ENCODE measurements at places on chromosomes 11 and 22.
A peak's percentile ranks its signal among the peaks of the same experiment; 100 is the strongest.

DNA sequence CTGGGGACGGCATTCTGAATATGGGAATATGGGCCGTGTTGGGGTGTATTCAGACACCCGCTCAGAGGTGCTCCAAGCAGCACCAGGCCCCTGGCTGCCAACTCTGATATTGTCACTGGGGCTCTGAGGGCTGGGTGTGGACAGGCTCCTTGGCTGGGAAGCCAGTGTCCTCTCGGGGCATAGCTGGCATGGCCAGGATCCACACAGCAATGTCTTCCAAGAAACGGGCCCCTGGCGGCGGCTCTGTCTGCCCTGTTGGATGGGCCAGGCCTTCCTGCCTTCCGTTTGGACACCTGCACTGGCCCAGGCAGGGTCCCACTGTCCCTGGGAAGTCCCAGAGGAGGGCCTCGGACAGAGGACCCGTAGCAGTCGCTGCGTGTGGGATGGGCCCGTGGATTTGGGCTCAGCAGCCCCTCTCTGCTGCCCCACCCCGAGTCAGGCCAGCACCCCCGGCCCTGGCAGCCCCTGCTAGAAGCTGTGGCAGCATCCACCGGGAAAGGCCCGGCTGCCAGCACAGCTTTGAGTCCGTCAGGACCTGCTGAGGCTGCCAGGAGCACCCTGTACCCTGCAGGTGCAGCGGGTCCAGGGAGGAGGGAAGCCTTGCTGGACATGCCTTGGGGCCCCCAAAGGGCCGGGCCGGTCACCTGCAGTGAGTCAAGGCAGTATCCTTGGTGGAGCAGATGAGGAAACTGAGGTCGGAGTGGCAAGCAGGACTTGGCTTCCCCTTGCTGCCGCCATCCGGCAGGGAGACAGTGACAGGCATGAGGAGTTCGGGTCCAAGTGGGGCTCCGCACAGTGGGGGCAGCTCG, 4.1 kb downstream of the PANX2 start:
- DNase-seq = no peak

DNA sequence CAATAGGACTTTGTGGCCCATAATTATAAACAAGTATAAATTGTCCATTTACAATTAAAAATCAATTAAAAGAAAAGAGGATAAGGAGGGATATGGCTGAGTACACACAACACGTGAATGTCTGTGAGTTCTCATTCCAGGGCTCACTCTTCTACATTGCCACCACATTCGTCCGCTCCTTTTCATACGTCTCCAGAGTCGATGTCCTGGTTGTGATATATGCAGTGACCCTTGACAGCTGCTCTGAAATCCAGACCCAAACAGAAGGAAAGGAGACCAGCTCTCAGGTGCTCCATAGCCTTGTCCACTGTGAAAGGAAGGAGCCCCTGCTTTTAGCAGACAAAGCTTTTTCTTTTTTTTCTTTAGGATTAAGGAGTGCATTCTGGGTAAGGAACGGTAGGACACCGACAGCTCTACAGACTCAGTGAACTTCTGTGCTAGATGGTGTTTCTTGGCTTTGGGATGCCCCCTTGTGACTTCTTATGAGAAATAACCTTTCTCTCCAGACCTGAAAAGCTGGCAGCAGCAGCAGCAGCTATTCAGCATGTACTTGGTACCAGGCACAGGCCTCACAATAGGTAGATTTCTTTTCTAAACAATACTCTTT, 19.7 kb upstream of the DNAJB13 start:
- peak; percentile 21 for DNase-seq

DNA sequence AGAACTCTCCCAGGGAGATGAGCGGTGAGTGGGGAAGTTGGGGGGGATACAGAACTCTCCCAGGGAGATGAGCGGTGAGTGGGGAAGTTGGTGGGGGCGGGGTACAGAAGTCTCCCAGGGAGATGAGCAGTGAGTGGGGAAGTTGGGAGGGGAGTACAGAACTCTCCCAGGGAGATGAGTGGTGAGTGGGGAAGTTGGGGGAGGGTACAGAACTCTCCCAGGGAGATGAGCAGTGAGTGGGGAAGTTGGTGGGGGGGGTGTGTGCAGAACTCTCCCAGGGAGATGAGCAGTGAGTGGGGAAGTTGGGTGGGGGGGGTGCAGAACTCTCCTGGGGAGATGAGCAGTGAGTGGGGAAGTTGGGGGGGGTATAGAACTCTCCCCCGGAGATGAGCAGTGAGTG, 186.5 kb downstream of the SHANK2 start:
- no peak for DNase-seq

- DNase-seq = no peak
Observed at GRCh38 chr22:36587289-36588154, 58.6 kb upstream of the EIF3D start.

DNA sequence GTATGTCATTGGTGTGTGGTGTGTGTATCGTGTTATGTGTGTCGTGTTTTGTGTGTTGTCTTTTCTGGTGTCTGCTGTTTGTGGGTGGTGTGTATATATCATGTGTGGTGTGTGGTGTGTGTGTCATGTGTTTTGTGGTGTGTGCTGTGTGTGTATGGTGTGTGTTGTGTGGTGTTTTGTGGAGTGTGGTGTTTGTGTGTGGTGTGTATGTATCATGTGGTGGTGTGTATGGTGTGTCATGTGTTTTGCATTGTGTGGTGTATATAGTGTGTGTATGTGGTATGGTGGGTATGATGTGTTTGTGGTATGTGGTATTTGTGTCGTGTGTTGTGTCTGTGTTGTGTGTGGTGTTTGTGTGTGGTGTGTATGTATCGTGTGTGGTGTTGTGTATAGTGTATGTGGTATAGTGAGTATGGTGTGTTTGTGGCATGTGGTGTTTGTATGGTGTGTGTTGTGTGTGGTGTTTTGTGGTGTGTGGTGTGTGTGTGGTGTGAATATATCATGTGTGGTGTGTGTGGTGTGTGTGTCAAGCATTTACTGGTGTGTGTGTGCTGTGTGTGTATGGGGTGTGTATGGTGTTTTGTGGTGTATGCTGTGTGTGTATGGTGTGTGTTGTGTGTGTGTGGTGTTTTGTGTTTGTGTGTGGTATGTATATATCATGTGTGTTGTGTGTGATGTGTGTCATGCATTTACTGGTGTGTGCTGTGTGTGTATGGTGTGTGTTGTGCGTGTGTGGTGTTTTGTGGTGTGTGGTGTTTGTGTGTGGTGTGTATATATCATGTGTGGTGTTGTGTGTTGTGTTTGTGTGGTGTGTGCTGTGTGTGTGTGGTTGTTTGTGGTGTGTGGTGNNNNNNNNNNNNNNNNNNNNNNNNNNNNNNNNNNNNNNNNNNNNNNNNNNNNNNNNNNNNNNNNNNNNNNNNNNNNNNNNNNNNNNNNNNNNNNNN, 12.7 kb downstream of the PIM3 start:
- peak; percentile 17 for DNase-seq

GRCh38 chr22:42060489-42060888, 10.1 kb downstream of the NAGA start:
- no peak for DNase-seq

DNA sequence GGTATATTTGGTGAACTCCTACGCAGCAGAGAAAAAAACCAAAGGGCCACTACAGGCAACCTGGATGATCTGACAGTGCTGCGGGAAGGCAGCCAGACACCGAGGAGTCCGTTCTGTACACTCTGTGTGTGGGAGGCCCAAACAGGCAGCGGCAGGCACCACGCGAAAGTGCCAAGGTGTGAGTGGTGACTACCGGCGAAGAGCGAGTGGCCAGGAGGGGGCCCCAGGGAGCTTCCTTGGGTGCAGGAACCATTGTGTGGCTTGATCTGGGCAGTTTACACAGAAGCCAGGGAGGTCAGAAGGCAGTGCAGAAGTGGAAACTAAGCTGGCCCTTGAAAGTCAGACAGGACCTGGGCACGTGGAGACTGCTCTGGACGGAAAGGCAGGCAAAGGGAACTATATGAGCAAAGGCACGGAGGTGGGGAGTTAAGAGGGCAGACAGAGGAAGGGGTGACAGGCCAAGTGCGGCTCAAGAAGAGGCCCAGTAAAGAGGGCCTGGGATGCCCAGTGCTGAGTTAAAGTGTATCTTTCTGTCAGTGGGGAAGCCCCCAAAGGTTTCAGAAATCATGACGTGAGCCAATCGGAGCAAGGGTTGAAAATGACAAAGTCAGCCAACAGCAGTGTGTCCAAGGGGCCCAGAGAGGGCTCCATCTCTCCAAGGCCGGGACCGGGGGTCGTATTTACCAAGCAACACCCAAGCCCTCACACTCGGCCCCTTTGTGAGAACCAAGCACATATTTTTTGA, 10.6 kb downstream of the TMEM184B start:
- peak; percentile 54 for DNase-seq

DNA sequence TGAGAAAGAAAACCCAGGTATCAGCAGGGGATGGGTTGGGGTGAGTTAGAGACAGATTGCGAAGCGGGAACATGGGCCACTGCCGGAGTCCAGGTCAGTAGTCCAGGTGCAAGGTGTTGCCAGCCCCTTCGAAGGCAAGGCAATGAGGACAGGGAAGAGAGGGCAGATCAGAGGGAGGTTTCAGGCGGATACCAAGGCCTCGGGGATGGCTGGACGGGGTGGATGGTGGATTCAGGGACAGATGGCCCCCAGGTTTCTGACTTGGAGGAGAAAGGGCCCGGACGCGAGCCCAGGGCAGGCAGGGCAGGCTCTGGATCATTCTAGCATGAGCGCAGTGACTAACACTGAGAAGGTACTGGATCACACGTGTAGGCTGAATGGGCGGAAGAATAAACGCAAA, 25.4 kb upstream of the IGSF9B start:
- no peak for DNase-seq

DNA sequence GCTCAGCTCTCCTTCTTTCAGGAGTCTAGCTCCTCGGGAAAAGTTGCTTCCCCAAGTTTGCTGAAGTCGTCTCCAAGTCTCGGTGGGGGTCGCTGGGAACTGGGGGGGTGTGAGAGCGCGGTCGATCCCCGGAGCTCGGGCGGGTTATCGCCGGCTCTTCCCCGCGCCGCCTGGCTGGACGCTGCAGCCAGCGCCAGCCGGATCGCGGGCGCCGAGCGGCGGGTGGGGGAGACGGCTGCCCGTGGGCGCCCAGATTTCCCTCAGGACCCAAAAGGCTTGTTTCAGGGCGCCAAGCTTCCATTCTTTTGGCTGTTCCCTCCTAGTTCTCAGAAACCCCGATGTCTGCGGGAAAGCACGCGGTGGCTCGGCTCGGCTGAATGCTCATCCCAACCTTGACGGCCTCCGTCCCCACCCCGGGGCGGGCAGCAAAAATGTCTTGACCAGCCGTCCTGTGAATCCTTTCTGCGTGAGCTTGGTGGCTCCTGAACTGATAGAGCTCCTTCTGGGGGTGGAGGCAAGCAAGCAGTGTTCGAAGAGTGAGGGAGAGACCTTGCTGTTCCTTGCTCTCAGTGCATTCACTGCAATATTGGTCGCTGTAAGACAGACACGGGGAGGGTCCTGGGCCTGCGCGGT, 1.7 kb downstream of the ZBTB16 start:
- no peak for DNase-seq

DNA sequence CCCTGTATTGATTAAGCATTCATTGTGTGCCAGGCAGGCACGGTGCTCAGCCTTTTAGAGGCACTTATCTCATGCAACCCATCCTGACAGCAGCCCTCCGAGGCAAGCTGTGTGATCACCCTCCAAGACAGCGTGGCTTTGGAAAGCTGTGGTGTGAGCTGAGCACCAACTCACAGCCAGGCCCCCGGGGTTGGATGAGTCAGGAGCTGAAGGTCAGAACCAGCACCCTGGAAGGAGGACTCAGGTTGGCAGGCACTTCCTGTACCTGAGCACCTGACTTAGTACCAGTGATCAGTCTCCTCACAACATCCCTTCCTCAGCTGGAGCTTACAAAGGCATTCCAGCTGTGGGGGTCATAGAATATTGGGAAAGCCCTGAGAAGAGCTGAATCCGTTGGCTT, 9.0 kb downstream of the PATZ1 start:
- DNase-seq = no peak

GRCh38 chr22:17281440-17281841, 62.2 kb upstream of the ADA2 start:
- peak; percentile 18 for DNase-seq

GRCh38 chr11:1747753-1748635, 2.4 kb downstream of the IFITM10 start:
- DNase-seq = no peak

DNA sequence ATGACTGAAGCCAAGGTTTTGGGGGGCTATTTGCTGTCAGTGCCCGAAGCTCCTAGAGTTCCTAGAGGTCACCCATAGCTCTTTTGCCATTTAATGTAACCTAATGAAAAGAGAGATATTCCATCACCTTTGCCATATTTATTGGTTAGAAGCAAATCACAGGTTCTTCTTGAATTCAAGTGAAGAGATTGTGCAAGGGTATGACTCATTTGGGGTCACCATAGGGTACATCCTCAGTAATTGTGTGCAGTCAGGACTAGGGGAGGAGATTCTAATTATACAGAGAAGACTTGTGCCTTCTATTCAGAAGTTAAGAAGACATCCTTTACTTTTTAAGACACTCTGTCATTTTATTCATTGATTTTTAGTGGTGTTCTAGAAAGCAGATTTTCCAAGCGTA, 6.9 kb upstream of the PRAME start:
- DNase-seq = no peak

DNA sequence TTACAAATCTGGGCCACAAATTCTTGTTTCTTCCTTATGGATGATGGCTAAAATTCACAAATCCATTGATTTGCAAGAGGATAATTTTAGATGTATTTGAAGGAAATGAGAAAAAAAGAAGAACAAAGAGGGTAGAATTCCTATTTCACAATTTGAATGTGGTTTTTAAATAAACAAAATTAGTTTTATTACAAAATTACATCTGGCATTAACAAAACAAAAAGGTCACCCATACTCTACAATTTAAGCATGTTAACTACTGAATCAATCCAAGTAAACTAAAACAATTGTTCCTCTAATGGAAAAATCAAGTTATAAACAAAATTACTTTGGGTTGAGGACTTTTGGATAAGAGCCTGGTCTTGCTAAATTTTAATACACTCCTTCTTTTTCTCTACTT, 242.0 kb downstream of the METTL15 start:
- DNase-seq = no peak

DNA sequence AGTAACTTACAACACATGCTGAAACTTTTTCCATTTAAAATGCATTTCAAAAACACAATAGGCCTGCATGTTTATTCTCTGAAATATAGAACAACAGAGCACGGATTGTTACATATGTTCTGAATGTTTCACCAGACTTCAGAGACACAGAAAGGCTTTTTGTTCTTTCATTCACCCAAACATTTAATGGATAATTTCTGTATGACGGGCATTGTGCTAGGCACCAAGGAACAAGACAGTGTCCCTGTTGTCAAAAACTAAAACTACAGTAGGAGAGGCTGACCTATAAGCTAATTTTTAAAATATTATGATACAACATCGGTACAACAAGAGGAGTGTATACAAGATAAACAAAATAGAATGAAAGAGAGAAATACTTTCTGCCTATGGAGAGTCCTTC, 81.9 kb upstream of the TEAD1 start:
- DNase-seq = no peak
